ENCODE measurements at places on chromosomes 13 and 19. TPM values are rescaled to one million over a fixed set of nuclear protein-coding genes. Genes with fewer than 3 reads are reported as not detected.
A peak's percentile ranks its signal among the peaks of the same experiment; 100 is the strongest.

SHD gene
- not detected for total RNA-seq

GRCh38 chr13:67216864-67217263 is 13.3 kb downstream of the PCDH9 start:
- DNase-seq = no peak

GRCh38 chr13:39684531-39685137 is 29.2 kb downstream of the COG6 start:
- DNase-seq = peak; percentile 4

VSTM2B gene
- not detected for total RNA-seq

CYP4F2 gene
- not detected for total RNA-seq

SOX1 gene
- total RNA-seq = not detected

DNA sequence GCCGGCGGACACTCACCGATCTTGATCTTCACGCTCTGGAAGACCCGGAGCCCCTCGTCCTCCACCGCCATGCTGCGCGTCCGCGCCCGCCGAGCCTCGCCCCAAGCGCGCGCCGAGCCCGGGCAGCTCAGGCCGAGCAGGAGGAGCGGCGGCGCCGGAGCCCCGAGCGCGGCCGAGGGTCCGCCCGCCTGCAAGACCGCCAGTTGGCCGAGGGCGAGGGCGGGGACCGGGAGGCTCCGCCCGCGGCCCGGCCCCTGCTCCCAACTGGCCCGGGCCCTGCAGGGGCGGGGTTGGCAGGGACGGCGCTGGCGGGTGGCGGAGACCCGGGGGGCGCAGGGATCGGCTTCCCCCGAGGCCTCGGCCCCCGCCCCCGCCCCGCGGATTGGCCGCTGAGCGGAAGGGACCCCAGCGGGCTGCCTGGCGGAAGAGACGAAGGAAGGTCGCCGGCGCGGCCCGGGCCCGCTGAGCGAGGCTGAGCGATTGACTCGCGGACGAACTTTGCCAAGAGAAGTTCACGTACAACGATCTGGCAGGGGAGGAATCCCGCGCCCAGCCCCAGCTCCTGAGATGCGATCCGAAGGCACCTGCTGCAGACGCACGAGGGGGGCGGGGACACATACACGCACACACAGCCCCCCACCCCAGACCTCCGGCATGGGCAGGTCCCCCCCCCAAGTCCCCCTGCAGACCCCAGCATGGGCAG is at the start of gene RASA3:
Gene RASA3, minus strand, starts transcription at position 205 of the 703 bp plus-strand sequence. Its CDS starts 134 bp downstream, at position 71.
- DNase-seq = peak; percentile 59

DNA sequence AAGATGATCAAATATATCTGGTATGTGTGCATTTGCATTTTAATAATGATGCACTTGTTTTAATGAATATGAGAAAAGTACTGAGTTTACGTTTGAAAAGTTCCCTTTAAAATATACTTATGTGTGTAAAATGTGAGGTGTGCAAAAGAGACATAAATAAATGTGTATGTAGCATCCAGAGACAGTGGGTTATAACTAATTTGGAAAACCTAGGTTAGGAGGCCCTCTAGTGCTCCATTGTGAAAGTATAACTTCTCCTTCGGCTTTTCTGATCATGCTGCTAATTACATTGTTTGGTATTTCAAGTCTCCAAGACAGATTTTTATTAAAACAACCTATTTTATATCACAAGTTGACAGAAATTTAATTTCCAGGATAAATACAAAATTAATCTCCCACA is 30.1 kb downstream of the SCEL start:
- DNase-seq = peak; percentile 11

DNA sequence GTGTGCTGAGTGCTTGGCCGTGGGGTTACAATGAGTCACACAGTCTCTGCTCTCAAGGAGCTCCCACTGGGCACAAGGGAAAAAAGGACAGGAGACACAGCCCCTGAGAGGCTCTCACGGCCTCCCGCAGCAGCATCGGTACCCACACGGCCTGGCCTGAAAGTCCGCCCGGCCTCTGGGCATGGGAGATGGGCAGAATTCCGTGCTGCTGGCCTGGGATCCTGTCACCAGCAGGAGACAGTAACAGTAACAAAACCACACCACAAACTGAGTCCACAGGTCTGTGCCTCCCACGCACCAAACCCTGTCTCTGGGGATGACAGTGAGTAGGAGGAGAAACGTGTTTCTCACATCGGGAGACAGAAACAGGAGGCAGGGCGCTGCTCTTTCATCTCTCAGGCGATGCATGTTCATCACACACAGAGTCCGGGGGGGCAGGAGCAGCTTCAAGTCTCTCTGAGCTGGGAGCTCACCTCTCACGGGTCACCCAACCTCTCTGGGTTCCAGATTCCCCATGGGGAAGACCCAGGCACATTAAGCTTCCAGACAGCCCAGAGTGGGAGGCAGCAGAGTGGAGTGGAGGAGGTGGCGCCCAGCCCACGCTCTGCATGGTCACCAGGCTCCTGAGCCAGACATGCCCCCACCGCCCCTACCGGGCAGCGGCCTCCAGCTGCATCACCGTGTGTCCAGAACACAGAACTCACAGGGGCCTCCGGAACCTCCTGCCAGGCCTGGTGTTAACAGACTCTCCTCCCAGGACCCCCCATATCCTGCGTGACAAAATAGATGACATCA is 124.7 kb upstream of the VSTM2B start:
- DNase-seq = no peak

PTPRS gene
- total RNA-seq = 11.9 TPM

APC2 gene
- 0.04 TPM for total RNA-seq

BEST2 gene
- not detected for total RNA-seq

- no peak for DNase-seq
Measured at GRCh38 chr13:64075543-64076271, 2660.1 kb upstream of the PCDH20 start.

- DNase-seq = peak; percentile 61
Measured at GRCh38 chr13:107373551-107373950, 805.6 kb upstream of the ARGLU1 start.

SLC15A1 gene
- 0.07 TPM for total RNA-seq

CEBPG gene
- 37.5 TPM for total RNA-seq

Data from pulmonary artery endothelial cell (primary cell).